ENCODE measurements at places on chromosomes 16 and 17.

DNA sequence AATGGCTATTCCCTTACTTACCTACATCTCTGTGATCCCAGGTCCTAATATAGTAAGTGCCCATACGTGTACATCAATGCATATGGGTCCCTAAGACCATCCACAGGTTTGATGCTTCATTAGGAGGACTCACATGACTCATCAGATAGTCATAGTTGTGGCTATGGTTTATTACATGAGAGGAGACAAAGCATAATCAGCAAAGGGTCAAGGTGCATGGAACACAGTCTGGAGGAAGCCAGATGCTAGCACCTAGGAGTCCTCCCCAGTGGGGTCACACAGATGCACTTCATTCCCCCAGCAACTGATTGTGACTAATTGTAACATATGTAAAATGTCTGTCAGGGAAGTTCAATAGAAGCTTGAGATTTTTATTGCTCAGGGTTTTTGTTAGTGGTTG, 42.8 kb downstream of the PHKB start:
- DNase-seq: peak; percentile 1

GRCh38 chr17:82648742-82649331, 593 bp upstream of the WDR45B start:
- DNase-seq: no peak

GRCh38 chr16:47063011-47063724, 80.6 kb downstream of the NETO2 start:
- no peak for DNase-seq

DNA sequence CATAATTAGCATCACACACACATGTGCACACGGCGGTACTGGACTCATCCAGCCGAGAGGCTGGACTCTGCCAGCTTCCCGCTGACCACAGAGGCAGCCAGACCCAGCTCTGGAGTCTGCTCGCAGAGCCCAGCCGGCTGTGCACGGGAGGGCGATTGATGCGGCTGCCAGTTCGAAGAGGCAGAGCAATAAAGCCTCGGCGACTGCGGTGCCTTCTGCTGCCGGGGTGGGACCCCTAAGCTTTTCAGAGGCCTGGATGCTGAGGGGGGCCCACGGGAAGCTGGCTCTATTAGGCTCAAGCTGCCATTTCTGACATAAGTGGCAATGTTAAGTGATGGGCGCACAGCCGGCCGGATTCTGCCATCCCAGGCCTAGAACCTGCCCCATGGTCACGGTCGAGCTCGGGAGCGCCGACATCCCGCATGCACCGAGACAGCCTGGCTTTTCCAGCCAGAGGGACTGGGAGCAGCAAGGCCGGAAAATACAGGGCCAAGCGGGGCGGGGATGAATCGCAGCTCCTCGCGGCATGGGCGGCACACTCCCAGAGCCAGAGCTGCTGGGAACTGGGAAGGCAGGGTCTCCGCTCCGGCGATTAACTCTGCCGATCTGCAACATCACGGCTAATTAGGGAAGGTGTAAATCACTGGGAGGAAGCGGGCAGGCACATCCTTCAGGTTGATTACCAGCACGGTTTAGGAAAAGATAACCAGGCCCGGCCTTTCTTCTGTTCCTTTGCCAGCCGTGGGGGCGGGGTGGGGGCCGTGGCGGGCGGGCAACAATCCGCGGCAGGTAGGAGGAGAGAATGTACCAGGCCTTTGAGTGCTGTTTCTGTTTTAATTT, 57.7 kb downstream of the TBC1D16 start:
- DNase-seq: no peak

DNA sequence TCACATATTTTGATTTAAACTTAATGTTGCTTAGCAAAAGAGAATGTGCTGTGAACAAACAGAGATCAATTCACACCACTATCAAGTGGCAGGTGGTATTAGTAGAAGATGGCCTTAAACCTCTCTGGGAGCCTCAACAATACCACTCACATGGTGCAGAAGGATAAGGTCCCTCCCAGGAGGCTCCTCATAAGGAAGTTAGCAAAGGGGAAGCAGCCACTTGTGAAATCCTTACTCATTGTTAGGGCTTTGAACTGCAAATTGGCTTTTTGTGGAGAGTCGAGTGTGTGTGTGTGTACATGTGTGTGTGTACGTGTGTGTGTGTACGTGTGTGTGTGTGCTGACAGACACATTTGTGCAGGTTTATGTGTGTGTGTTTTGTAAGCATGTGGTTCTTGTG, 48.9 kb upstream of the ASIC2 start:
- DNase-seq: no peak

DNA sequence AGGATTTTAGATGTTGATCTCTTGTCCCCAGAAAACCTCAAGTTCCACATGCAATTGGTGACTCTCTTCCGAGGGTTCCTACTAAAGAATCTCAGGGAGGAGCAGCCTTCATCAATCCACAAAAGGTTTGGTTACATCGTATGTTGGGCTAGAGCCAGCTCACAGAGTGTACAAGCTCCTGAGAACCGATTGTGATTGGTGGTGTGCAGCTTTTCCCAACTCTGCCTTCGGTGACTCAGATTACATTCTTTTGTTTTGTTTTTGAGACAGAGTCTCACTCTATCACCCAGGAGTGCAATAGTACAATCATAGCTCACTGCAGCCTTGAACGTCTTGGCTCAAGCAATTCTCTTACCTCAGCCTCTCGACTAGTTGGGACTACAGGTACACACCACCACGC, 172.4 kb downstream of the PMP22 start:
- DNase-seq: no peak

DNA sequence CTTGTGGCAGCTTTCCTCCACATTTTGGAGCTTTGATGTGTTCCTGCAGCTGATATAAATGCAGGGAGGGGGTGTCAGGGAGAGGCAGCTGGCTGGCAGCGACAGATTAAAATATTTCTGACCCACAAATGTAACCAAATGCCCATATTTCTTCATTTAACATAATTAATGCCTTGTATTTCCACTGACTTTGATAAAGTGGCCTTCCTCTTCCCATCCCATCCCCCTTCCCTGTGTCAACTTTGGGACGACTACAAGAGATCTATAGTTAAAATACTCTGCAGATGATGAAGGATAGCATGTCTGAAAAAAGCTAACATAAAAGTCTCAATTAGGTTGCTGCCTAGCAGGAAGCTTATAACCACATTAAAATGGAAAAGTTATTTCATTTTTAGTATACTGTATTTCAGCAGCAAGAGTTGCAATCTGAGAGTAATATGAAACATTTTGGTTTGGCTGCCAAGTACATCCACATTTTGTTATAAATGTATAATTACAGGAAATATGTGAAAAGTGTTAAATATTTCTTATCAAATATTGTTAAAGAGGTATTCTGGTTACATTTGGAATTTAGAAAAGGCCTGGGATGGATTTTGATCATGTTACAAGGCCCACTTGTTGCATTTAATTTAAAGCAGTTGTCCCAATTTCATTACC, 238.7 kb upstream of the TBX2 start:
- no peak for DNase-seq

DNA sequence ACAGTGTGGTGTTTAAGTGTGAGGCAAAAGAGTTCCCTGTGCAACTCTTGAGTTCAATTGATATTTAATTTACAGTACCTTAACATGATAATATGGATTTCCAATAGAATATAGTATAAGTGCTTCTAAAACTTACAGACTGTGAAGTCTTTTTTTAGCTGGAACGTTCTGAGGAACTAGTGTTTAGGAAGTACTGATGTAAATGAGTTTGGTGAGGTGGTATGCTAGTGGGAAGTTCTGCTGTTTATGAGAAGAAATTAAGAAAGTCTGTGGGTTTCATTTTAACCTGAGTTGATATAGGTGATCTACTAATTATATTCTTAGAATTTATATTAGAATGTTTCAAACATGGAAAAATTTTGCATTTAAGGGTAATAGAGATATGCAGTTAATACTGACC, 32.0 kb downstream of the PTRH2 start:
- no peak for DNase-seq

DNA sequence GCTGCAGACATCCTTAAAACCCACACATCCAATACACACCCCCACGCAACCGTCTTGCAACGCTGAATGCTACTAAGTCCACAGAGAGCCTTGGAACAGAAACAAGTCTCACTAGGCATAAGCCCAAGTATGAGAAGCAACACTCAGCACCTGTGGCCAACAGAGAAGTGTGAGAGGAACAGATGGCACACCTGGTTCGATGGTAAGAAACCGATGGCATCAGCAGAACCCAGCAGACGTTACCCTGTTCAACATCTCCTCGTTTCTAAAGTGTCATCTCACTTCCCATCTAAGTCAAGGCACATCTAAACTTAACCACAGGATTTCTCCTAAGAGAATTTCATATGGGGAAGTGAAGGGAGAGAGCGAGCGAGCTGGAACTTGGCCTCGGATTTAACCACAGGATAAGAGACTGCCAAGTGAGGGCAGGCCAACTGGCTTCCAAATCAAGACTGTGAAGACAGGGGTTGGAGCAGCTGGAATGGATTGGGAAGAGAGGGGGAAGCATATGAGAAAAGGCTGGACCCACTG, 41.0 kb downstream of the NXPH3 start:
- no peak for DNase-seq

DNA sequence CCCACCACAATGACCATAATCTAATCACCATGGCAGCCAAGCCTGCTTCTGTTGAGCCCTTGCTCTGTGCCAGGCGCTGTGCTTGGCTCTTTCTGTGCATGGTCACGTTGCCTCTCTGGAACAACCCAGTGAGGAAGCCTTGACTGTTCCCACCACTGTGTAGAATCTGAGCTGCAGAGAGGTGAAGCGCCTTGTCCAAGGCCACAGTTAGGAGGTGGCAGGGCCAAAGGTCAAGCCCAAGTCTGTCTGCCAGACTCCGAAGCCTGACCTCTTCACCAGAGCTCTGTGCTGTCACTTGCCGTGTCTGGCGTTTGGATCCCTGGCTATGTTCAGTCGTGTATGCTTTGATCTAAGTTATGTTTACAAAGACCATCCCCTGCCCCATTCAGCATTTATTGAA, 10.5 kb downstream of the CLEC16A start:
- no peak for DNase-seq

DNA sequence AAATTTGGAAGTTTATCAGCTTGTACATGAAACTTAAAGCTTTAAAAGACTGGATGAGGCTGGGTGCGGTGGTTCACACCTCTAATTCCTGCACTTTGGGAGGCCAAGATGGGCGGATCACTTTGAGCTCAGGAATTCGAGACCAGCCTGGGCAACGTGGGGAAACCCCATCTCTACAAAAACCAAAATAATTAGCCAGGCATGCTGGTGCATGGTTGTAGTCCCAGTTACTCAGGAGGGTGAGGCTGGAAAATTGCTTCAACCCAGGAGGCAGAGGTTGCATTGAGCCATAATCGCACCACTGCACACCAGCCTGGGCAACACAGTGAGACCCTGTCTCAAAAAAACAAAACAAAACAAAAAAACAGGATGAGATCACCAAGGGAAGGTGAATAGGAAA, 209.5 kb downstream of the AATF start:
- no peak for DNase-seq

- no peak for DNase-seq
Observed at GRCh38 chr17:61794792-61795191, 68.5 kb downstream of the BRIP1 start.

- peak; percentile 76 for DNase-seq
Observed at GRCh38 chr16:57479205-57479975, 6.9 kb downstream of the DOK4 start.

- DNase-seq: no peak
Observed at GRCh38 chr17:15288859-15289258, 23.7 kb upstream of the PMP22 start.

DNA sequence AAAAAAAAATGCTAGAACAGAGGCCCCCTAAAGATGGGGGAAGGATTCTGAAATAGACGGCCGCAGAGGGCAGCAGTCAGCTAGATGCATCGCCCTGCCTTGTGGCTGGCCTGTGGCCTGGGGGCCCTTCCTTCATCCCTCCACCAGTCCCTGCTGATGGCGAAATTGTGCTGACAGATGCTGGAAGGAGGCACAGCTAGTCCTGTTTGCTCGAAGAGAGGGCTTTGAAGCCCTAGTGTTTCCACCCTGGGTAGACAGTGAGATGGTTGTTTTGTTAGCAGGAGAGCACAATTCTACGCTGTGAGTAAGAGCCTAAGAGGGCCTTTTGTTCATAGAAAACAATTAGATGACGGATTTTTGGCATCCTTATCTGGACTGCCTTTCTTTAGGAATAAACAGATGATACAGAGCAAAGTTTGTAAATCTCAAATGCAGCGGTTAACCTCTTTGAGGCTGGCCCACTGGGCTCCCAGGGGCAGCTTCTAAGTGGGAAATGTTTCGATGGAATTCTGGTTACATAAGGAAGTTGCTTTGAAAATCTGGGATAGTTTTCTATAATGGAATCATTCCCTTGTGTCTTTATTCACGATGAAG, 23.0 kb downstream of the VPS35L start:
- DNase-seq: no peak

- DNase-seq: peak; percentile 51
Observed at GRCh38 chr16:53913099-53913870, 209.3 kb downstream of the FTO start.

Measured in NCI-H226 (cell line).